ENCODE measurements at places on chromosomes 6 and 20. TPM values are rescaled to one million over a fixed set of nuclear protein-coding genes. Genes with fewer than 3 reads are reported as not detected.

DEFB125 gene
- not detected for total RNA-seq

RWDD2A gene
- 1.8 TPM for total RNA-seq

SALL4 gene
- 1.3 TPM for total RNA-seq

ARHGAP40 gene
- total RNA-seq = not detected

SSTR4 gene
- not detected for total RNA-seq

FAM83C gene
- total RNA-seq = not detected

PLAGL1 gene
- total RNA-seq = 9.6 TPM

OR2B3 gene
- total RNA-seq = not detected

LINC00237 gene
- total RNA-seq = not detected

OR2H1 gene
- not detected for total RNA-seq

SMIM28 gene
- total RNA-seq = not detected

IPCEF1 gene
- total RNA-seq = 0.03 TPM

JPH2 gene
- total RNA-seq = 1.2 TPM

RBPJL gene
- total RNA-seq = not detected

DNAJC5 gene
- 31.6 TPM for total RNA-seq

PSMF1 gene
- 223 TPM for total RNA-seq

BNIP5 gene
- not detected for total RNA-seq

SLC2A4RG gene
- 60.9 TPM for total RNA-seq

OR10C1 gene
- total RNA-seq = not detected

PEDS1 gene
- total RNA-seq = 55.0 TPM

EPHA7 gene
- total RNA-seq = 0.04 TPM

BMP7 gene
- total RNA-seq = 0.57 TPM

FAM83B gene
- total RNA-seq = 0.13 TPM

ABHD16B gene
- not detected for total RNA-seq

RRBP1 gene
- total RNA-seq = 95.3 TPM

PREX1 gene
- 13.5 TPM for total RNA-seq

PLEKHG1 gene
- total RNA-seq = 0.50 TPM

FOXQ1 gene
- 2.5 TPM for total RNA-seq

PPP1R3G gene
- 1.7 TPM for total RNA-seq

IMPG1 gene
- not detected for total RNA-seq

TFAP2B gene
- not detected for total RNA-seq

TSPO2 gene
- not detected for total RNA-seq

TFAP2D gene
- not detected for total RNA-seq

EYA2 gene
- total RNA-seq = 3.0 TPM

PI16 gene
- not detected for total RNA-seq

GTSF1L gene
- not detected for total RNA-seq

CLDN20 gene
- total RNA-seq = not detected

TPBG gene
- total RNA-seq = 54.1 TPM

TP53TG5 gene
- total RNA-seq = not detected

LTA gene
- not detected for total RNA-seq

CLPSL2 gene
- 0.60 TPM for total RNA-seq

PDE7B gene
- 1.6 TPM for total RNA-seq

ARMH2 gene
- total RNA-seq = not detected

RIPOR2 gene
- total RNA-seq = not detected

MYL9 gene
- 20.7 TPM for total RNA-seq

POM121L2 gene
- total RNA-seq = not detected

OPRL1 gene
- 0.48 TPM for total RNA-seq

PRRT1 gene
- 0.95 TPM for total RNA-seq

ATF6B gene
- 35.4 TPM for total RNA-seq

ANGPT4 gene
- total RNA-seq = 0.03 TPM

VSX1 gene
- 0.83 TPM for total RNA-seq

TSHZ2 gene
- not detected for total RNA-seq

CRISP3 gene
- total RNA-seq = not detected

SLC13A3 gene
- 0.12 TPM for total RNA-seq

SLC22A3 gene
- 46.7 TPM for total RNA-seq

Data from A549 treated with DMSO at 1 μM for 4 hours (cell line).